ENCODE measurements at places on chromosomes 11 and 22.

DNA sequence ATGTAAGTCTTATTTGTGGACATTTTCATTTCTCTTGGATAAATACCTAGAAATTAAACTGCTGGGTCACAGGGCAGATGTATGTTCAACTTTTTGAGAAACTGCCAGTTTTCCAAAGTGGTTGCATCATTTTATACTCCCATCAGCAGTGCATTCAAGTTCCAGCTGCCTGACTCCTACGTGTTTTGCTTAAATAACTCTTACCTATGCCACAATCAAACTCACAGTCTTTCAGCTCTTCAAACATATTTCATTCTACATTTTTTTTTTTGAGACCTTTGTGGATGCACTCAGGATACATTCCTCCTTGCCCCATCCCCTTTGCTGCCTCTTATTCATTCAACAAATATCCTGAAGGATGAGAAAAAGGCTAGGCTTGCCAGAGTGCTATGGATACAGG lies 9.2 kb downstream of the TCF20 start:
- no peak for DNase-seq

DNA sequence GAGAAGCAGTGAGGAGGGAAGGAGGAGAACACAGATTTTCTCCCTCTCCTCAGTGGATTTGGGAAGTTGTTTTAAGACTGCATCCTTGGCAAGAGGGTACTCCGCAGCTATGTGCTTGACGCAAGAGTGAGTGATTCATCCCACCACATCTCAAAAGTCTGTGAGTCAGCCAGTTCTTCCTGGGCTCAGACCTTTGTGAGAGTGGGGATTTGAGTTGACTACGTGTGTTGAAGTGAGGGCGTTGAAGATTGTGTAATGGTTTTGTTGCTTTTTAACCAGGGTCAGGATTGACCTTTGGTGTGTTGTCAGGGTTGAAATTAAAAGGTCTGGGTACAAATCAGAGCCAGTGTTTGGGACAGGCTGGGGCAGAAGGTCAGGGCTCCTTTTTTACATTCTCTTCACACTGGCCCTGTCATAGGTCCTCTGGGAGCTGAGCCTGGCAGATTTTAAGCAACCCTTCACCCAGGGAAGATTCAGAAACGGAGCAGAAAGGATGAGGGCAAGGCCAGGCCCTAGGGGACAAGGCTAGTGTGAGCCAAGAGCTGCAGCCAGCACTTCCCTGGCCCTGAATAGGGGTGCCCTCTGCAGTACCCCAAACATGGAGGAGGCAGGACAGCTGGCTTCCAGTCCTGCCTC lies 4.2 kb upstream of the C11orf86 start:
- DNase-seq: peak; percentile 98

- no peak for DNase-seq
Observed at GRCh38 chr11:32374261-32374711, 61.1 kb downstream of the WT1 start.

- DNase-seq: no peak
Observed at GRCh38 chr22:28052825-28053269, 133.8 kb upstream of the PITPNB start.

DNA sequence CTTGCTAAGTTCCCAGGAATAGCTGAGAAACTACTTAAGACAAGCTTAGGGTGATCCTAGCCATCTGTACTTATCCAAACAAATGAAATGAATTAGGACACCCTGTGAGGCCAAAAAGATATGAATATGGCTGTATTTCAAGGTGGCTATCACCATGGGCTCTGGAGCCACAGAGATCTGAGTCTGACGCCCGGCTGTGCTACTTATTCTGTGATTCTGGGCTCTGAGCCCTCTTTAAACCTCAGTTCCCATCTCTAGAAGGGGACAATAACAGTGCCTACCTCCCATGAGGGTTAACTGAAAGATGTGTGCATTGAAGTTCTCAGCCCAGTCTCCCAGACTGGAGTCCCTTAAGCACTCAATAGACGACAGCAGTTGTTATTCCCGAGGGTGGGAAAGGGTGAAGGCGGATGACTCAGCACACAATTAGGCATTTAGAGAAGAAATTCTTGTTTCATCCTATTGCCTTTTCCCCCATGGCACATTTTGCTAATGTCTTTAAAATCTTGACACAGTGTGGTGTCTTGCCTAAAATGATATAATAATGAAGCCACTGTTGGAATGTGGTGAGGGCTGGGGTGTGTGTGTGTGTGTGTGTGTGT lies 132.5 kb downstream of the ADAMTS15 start:
- no peak for DNase-seq

- no peak for DNase-seq
Observed at GRCh38 chr11:313787-314553, at the start of gene IFITM1. IFITM1 (plus strand) TSS chr11:314040; CDS start chr11:314171, 131 bp downstream.

DNA sequence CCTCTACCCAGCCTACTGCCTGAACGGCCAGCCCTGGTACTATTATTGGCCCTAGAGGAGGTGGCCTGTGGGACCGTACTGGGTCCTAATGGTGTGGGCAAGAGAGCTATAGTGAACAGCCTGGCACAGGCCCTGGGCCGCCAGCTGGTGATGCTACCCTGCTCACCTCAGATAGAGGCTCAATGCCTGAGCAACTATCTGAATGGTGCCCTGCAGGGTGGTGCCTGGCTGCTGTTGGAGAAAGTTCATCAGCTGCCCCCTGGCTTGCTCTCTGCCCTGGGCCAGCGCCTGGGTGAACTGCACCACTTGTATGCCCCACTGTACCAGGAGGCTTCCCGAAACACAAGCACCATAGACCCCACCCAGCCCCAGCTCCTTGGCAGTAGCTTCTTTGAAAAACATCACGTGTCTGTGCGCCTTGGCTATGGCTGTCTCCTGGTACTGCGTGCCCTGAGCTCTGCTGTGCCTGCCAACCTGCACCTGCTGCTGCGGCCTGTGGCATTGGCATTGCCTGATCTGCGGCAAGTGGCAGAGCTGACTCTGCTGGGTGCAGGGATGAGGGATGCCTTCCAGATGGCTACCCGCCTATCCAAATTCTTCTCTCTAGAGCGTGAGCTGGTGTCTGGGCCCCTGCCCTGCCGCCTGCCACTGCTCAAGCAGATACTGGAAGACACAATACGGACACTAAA lies 49.0 kb downstream of the DNHD1 start:
- DNase-seq: no peak

DNA sequence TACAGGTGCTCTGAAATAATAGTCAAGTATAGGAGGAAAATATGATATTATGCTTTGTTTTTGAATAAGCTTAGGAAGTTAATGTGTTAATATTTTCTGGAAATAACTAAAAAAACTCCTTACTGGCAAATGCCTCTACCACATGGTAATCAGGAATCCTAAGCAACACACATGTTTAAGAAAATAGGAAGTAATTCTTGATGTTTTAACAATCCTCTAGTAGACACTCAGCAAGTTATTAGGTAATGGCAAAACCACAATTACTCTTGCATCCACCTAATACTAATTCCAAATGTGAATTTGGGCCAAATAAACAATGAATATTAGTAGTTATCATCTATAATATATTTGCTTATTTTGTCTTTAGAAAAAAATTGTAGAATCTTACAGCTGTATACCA lies 53.6 kb downstream of the SLC35F2 start:
- no peak for DNase-seq

GRCh38 chr22:38141217-38141973 lies 30.9 kb upstream of the BAIAP2L2 start:
- DNase-seq: no peak
